PC-3 (cell line): ENCODE measurements at places on chromosomes 12 and 14. TPM values are rescaled to one million over a fixed set of nuclear protein-coding genes. Genes with fewer than 3 reads are reported as not detected.

DNA sequence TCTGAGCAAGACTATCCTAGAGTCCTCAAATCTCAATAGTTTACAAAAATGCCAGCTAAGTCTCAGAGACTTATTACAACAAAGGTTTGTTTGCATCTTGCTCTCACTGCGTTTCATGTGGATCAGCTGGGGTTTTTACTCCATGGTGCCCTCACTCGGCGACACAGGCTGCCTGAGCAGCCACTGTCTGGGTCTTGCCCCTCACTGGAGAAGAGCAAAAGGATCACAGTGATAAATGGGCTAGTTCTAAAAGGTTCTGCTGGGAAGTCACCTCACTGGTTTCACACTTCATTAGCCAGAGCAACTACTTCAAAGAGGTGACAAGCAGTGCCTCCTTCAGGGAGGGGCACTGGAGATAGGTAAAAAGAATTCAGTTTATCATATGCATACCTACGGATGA lies 392.0 kb downstream of the RPL10L start:
- peak; percentile 37 for DNase-seq

DNA sequence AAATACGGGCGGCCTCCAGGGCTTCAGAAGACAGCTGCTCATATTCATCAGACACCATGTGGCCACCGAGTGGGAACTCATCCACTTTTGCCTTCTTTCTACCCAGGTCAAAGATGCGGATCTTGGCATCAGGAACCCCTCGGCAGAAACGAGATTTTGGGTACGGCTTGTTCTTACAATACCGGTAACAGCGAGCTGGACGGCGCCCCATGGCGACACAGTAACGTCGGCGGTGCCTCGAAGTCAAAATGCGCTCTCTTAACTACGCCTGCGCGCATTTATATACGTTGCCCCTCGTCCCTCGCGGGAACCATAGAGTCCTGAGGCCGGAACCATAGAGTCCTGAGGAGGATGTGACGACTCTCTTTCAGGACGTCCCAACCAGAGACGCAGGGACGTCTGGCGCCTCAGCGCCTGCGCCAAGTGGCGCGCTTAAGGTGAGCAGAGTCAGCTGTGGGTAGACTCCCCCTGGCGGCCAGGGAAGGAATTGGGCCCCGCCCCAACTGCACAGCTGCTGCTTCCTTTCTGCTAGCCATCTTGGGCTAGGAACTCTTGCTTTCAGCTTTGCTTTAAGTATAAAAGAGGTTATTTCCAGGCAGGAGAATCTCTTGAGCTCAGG lies at the start of gene RPL10L:
Gene RPL10L (minus strand): TSS at position 256 of the 619 bp plus-strand sequence. CDS start 45 bp downstream, at position 211.
- DNase-seq, result no peak

DNA sequence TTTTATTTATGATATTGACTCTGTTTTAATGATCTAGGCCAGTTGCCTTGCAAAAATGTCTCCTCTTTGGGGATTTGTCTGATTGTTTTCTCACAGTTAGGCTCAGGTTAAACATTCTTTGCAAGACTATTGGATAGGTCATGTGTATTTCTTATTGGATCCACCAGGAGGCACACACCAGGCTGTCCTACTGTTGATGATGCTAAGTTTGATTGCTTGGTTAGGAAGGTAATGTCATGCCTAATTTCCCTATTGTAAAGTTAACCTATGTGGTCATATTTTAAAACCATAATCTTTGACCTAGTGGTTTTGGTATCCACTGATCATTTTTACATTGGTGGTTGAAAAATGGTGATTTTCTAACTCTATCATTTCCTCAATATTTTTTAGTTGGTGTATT lies 137.1 kb downstream of the BRMS1L start:
- peak; percentile 47 for DNase-seq

DNA sequence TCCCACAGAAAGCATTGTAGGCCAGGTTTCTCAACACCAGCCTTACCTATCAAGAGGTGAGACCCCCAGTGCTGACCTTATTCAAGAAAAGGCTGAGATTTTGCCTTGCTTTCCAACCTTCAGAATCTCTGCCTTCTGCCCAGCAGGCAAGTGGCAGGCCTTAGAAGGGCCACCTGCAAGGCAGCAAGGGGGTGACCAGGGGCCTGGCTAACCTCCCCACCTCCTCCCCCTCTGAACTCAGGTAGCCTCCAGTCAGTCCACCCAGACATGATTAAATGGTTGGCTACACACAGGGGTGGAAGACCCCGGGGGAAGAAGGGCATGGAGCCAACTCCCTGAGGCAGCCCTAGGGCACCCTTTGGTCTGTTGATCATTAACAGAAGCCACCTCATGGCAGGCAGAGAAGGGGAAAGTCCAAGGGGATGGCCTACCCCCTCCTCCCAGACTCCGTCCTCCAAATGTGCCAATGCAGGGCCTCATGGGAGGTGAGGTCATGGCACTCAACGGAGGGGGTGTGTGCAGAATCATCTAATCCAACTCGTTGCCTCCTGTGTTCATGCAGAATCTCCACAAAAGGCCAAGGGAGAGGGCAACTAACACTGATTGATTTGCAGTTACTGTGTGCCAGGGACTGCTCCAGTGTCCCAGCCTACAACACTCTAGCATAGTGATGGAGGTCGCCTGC lies 8.5 kb downstream of the ZFP36L1 start:
- peak; percentile 50 for DNase-seq

- peak; percentile 38 for DNase-seq
These were observed 289.1 kb downstream of the CACNA1C start for GRCh38 chr12:2341871-2342270.

DNA sequence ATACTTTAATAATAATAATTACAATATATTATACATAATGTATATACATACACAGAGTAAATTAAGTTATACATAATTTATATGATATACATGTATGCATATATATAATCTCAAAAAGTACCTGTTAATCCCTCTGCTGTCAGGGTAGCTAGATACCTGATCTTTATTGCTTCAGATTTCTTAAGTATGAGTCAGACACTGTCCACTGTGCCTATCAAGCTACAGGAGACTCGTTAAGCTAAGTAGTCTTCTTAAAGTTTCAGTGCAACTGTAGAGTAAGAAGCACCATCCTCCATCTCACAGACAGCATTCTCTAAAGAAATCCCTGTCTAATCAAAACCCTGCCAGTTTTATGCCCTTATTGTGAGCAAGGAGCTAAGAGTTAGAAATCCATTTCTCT lies 428.7 kb downstream of the RERGL start:
- DNase-seq, result peak; percentile 55

DNA sequence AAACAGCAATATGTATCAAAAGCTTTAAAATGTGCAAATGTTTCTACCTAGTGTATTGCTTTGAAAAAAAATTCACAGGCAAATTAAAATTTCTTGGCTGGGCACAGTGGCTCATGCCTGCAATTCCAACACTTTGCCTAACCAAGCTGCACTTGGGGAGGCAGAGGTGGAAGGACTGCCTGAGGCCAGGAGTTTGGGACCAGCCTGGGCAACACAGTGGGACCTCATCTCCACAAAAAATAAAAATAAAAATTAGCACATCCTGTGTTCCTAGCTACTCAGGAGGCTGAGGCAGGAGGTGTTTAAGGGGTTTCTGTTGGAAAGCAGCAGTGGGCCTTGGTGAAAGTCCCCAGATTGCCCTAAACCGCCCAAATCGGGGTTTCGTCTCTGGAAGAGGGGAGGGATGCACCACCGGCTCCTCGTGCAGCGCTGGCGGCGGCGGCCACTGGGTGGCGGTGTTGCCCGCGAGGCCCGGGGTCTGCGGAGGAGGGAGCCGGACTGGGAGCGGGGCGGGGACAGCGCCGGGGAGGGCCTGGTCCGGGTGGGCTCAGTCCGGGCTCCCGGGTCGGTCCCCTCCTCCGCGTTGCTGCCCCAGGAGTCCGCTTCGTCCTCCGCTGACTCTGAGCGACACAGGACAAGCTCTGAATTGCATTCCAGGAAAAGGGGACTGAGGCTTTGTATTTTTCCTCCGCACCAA lies 265.6 kb downstream of the AACS start:
- peak; percentile 57 for DNase-seq

DNA sequence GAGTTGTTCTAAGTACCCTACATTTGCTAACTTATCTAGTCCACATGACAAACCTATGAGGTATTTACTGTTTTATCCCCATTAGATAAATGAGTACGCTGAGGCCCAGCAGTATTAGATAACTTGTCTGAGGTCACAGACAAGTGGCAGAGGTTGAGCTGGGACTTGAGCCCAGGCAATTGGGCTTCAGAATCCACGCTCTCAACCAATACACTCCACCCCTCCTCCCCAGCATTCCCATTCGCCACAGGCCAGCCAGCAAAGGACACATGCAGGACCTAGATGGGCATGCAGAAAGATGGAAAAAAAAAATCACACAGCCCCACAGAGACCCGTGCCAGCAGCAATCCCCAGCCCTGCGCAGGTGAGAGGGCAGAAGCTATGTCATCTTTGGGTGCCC lies 12.4 kb downstream of the HDAC7 start:
- DNase-seq, result no peak

DNA sequence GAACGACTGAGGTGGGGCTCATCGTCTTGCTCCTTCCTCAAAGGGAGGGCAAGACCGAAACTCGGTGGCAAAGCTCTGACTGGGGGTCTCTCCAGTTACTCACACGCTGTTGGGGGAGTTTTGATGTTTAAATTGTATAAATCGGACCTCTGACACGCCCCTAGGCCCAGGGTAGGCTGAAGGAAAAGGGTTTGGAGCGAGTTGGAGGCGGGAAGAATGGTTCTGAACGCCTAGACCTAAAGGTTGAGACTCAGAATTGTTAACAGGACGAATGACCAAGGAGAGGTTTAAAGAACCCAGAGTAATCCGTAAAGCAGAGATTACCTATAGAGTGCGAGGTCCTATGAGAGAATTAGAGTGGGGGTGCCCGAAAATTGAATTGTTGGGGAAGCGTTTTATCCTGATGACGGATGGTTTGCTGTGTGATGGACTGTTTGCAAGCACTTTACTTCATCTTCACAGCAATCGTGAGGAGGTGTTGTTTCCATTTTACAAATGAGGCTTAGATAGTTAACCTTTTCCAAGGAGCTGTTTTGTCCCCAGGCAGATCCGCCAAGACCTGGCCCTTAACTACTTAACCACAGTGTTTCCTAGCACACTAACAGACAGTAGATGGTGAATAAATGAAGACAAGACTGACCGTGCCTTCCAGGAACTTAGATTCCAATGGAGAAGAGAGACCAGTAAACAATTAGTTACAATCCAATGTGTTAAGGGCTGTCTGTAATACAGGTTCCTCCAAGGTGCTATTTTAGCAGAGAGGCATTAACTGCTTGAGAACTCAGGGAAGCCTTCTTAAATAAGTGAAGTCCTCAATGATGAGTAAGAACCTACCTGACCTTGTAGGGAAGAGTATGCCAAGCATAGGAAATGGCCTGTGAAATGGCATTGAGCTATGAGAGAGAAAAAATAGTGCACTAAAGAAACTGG lies 929 bp upstream of the UBE2N start:
- peak; percentile 24 for DNase-seq

DNA sequence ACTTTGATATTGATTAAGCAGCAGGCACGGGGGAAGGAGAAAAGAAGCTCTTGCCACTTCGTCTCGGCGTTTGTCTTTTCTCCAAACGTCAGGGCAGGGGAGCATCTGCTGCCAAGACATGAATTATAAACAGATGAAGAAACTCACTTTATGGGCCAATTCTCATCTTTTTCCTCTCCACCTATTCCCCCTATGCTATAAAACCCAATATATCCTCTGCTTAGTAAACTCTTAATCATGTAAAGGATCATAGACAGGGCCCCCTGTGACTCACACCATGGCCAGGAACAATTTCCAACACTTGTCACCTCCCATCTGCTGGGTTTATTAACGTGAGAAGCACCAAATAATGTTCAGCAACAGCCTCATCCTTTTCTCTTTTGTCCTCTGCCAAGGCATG lies 1092.1 kb upstream of the TMEM132C start:
- DNase-seq, result peak; percentile 57

DNA sequence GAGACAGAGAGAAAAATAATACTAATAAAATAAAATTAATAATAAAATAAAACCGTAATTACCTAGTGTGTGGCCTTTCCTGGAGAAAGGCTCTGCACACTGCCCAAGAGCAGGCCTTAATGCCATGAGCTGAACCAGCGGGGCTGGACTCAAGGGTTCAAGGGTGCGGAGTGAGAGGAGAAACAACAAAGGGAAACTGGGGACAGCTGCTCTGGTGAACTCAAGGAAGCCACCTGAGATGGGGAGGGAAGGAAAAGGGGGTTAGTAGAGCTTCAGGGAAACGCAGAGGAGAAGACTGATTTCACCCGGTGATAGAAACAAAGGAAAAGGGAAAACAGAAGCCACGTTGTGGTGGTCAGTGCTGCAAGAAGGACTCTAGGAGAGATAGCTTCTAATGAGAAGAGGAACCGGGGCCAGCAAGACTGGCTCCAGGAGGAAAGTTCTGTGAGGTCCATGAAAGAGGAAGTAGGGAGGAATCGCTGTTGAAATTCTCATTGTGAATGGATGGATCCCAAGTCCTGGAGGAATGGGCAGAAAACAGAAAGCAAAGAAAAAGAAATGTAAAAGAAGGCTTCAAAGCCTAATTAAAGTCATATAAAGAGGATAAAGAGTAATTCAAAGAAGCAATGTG lies 48.3 kb upstream of the BCL2L14 start:
- DNase-seq, result no peak

GRCh38 chr12:24997970-24998582 lies 49.2 kb upstream of the BCAT1 start:
- DNase-seq, result no peak

GRCh38 chr14:81187832-81188522 lies 32.8 kb downstream of the GTF2A1 start:
- DNase-seq, result no peak

DNA sequence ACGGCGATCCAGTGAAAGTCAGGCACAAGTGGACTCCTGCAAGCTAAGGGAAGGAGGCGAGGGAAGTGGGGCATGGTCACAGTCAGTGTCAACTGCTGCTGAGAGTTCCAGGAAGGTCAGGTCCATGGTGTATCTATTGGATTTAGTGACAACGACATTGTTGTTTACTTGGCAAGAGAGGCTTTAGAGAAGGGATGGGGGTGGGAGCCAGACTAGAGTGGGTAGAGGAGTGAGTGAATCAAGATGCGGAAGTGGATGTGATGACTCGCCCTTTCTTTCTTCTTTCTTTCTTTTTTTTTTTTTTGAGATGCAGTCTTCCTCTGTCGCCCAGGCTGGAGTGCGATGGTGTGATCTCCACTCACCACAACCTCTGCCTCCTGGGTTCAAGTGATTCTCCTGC lies 12.5 kb downstream of the P2RX7 start:
- no peak for DNase-seq

- DNase-seq, result no peak
These were observed 38.0 kb downstream of the SLC2A14 start for GRCh38 chr12:7834701-7835100.

Gene LTA4H
- 53.5 and 58.4 TPM in 2 replicates for total RNA-seq

Gene TSPAN9
- total RNA-seq, result 5.1 and 6.2 TPM in 2 replicates

Gene LALBA
- not detected in 2 replicates for total RNA-seq

Gene KIF26A
- 3.1 TPM in 2 replicates for total RNA-seq

Gene IQSEC3
- total RNA-seq, result 0.11 TPM in 1 of 2 replicates, not detected in the other

Gene RTRAF
- 218 and 300 TPM in 2 replicates for total RNA-seq

Gene IL26
- not detected in 2 replicates for total RNA-seq

Gene GTF2A1
- total RNA-seq, result 20.7 and 24.4 TPM in 2 replicates

Gene CD163
- total RNA-seq, result not detected in 2 replicates

Gene TAS2R14
- total RNA-seq, result 1.6 and 1.8 TPM in 2 replicates
